ENCODE measurements at places on chromosomes 12 and 14.

DNA sequence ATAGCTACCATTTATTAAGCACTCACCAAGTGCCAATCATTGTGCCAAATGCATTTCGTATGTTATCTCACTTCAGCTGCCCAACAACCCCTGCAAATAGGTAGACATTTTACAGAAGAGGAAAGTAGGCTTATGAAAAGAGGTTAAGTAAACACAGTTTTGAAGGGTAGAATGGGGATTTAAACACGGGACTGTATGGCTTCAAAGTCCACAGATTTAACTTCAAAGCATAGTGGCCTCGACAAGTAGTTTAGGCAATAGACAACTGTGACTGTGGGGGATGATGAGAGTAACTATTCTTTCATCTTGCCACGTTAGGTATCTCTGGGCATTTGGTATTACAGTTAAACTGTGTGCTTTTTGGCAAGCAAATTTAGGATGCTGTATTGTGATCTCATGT lies 266.8 kb upstream of the SRRM4 start:
- no peak for DNase-seq

DNA sequence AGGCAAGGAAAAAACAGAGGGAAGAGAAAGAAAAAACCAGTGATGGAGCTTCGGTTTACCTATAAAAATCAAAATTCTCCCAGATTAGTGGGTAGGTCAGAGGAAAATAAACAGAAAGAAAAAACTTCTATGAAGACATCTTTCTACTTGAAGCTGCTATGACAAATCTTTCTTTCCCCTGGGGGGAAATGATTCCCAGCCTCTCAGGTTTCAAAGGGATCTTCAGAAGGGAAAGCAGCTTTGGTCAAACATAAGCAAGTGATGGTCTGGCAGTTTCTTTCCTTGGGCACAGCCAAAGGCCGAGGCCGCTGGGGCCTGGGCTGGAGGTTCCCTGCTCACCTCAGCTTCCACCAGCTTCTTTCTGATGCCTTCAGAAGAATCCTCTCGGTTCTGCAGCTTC lies 104.5 kb downstream of the PRKAB1 start:
- DNase-seq = no peak

- DNase-seq = no peak
These were observed 564.0 kb downstream of the SLC6A15 start for GRCh38 chr12:84348582-84348981.

DNA sequence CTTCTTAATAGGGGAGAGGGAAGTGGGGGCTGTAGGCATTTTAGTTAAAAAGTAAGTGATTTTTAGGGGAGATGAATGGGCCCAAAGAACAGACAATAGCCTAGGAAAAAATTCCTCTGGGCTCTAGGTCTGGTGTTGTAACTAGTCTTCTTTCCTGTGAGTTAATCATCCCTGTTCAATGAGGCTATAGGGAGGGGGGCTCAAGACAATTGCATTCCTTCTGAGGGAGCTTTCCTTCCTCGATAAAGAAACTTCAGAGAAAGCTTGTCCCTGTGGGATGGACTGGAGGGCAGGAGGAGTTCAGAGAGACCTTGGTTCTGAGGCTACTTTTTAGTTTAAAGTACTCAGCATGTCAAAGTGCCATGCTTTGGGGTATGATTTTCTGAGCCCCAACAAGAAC lies 127.2 kb downstream of the BBS10 start:
- no peak for DNase-seq

DNA sequence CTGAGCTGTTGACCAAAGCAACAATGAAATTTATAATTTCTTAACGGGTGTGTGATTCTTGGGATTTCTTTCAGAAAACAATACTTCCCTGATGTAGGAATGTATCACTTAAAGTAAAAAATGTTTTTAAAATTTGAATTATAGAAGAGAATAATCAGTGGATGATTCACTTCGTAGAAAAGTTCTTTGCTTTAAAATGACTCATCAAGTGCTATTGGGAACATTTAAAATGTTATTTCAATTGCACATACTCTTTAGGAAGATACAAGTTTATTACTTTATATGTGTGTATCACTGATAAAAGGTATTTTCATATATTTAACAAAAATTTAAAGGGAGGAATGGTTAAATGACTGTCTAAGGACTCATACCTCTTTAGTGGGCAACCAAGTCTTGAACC lies 155.3 kb downstream of the PDE3A start:
- DNase-seq = no peak

DNA sequence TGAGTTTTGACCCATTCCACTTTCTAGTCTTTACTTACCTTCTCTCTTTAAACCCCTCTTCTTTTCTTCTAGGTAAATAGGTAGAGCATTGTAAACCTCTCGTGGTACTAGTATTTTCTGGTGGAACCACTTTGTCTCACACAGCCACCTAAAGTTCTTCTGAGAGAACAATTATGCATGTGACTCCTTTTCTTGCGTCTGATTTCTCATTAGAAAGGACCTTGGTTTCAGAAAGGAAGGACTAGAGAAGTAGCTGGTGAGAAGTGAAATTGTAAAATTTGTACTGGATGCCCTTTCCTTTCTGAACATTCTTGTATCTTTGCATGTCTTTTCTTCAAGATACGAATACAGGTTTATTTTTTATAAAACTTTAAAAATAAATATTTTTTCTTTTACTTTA lies 99.0 kb downstream of the NUBPL start:
- DNase-seq = no peak

DNA sequence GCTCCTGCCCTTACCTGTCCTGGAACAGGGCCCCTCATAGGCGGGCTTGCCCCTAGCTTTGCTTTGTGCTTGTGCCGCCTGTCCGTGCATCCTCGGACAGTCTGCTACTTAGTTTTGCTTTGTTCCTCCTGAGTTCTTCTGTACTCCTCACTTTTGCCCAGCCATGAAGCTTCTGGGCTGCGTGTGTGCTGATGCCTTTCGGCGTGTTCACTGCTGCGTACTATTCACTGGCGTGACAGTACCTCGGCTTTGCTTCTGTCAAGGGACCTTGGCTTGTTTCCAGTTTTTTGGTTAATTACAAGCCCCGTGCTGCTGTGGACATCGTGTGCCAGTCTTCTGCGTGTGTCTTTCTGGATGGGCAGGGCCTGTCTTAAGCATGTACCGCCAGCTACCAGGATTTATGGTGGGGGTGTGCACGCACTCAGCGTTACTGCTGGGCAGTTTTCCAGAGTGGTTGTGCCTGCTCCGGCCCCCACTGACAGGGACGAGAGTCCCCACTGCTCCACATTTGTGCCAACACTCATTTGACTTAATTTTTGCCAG lies 2.5 kb downstream of the PACS2 start:
- DNase-seq = no peak

GRCh38 chr14:55832974-55833373 lies 253.0 kb downstream of the KTN1 start:
- no peak for DNase-seq

GRCh38 chr12:47312808-47313426 lies 233.2 kb upstream of the AMIGO2 start:
- DNase-seq = no peak

GRCh38 chr14:100622708-100623485 lies 35.7 kb upstream of the BEGAIN start:
- no peak for DNase-seq

GRCh38 chr14:77061630-77062257 lies 33.2 kb upstream of the IRF2BPL start:
- DNase-seq = no peak

DNA sequence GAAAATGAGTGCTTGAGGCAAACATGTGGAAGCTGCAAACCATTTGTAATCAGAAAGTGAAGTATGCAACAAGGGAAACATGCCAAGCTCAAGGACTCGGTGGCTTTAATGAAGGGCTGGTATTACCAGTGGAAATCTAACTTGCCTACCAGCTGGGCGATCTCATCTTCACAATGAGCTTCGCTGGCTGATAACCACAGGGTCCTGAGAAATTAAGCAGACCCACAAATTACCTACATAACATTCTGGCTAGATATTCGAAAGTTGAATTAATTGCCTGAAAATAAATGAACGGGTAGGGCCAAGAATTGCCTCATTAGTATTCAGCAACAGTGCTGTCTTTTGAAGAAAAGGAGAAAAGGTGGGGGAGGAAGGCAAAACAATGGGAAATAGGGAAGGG lies 439.4 kb downstream of the PDZRN4 start:
- DNase-seq = no peak

DNA sequence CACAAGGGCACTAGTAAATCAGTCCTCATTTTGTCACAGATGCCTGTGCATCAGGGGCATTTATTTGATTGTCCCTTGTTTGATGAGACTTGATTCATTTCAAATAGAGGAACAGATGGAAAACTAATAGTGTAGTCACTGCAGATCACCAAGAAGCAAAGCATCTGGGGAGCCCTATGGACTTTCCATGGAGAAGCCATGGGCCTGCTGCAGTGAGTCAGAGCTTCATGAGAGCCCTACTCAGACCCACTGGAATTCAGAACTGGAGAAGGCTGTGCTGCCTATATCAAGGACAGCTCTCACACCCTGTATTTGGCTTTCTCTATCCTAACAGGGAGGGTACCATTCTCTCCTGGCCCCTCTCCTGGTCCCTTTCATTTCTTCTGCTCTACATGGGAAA lies 126.2 kb downstream of the GRIP1 start:
- DNase-seq = no peak

DNA sequence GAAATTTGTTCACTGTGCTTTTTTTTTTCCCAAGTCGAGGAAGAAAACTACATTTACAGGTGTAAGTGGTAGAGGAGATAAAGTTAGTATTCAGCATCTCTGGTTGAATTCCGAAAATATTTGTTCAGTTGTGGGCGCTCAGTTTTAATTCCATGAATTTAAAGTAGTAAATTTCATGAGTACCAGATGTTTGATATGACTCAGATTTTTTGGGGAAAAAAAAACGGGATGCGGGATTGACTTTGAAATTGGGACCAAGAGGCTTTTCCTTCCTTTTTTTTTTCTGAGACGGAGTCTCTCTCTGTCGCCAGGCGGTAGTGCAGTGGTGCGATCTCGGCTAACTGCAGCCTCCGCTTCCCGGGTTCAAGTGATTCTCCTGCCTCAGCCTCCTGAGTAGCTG lies 1.6 kb downstream of the TULP3 start:
- no peak for DNase-seq

DNA sequence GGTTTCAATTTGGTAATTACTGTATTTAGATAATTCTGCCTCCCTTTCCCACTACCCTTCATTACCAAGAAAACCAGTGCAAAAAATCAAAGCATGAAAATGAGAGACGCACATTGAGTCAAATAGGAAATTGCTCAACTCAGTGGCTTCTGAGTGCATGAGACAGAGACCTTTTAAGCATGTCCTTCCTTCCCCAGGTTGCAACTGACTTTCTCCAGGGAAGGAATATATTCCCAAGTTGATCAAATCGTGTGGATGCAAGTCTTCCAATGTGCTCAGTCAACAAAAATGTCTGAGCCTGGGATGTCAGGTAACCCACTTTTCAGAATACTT lies 12.9 kb downstream of the BMP4 start:
- DNase-seq = no peak

GRCh38 chr12:113086249-113087164 lies 30.0 kb downstream of the DTX1 start:
- DNase-seq = no peak

DNA sequence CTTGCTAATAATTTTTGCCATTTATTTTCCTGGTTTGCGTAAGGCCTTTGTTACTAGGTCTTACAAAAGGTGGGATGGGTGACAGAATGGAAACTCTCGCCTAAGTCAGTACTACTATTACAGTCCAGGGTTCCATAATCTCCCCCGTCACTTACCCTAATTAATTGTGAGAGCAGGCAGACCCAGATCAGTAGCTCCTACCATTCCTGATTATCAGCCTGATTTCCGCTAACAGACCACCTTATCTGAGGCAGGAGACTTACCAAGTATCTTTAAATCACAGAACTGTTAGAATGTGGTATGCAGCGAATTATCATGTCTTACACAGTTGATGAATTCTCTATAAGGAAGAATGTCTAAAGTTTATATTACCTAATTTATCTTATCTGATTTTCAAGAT lies 234.7 kb downstream of the FOXN3 start:
- DNase-seq = no peak

DNA sequence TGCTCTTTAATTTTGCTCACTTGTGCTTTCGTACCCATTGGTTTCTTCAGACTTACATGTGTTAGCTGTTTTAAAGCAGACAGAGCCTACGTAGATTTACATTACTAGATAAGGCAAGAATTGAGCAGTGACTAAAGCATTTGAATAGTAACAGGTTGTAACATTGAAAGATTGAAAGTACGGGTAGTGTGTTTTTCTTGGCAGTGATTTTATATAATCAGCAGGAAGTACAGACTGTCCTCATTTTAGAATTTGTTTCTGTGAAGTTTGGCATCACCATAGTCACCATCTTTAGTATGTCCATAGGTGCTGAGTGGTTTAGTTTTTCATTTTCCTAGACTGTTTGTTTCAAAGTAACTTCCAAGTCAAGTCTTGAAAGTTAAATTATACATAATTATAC lies 14.0 kb downstream of the RTRAF start:
- no peak for DNase-seq

DNA sequence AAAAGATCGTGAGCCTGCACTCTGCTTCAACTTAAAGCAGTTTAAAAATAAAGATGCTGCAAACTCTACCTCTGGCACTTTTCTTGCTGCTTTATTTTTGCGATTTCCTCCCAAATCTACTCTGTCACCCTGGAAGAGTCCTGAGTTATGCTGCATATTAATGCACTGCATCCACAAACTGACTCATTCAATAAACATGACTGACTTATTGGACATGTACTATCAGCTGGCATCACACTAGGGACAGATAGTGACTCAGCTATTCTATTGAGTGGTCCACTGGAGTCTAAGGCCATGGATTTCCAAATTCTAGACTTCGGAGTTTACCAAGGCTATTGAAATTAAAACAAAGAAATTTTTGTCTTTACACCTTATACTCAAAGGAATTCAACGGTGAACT lies 90.7 kb upstream of the PTPRR start:
- DNase-seq = no peak

DNA sequence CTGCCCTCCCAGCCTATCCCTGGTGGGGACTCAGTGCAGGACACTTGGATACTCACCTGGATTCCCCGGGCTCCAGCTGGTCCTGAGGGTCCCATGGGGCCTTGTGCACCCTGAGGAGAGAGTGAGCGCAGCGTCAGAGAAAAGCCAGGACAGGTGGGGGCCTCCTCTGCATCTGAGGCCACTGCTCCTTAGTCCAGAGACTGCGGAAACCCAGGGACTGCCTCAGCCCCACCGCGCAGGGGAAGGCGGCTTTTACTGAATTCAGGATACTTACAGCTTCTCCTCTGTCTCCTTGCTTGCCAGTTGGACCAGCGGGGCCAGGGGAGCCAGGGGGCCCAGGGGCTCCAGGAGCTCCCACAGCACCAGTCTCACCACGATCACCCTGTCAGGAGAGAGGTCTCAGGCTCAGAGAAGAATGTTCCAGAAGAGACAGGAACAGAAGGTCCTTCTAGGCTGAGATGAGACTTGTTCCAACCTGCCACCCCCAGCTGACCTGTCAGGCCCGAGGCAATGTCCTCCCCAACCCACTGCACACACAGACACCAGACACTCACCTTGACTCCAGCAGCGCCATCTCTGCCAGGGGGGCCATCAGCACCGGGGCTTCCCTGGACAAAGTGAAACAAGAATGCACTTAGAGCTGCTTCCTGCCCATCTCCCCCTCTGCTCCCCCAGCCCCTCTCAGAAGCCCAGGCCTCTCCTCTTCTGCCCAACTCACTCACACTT lies 13.8 kb downstream of the TMEM106C start:
- DNase-seq = no peak
